ENCODE measurements at places on chromosomes 13 and 19.

DNA sequence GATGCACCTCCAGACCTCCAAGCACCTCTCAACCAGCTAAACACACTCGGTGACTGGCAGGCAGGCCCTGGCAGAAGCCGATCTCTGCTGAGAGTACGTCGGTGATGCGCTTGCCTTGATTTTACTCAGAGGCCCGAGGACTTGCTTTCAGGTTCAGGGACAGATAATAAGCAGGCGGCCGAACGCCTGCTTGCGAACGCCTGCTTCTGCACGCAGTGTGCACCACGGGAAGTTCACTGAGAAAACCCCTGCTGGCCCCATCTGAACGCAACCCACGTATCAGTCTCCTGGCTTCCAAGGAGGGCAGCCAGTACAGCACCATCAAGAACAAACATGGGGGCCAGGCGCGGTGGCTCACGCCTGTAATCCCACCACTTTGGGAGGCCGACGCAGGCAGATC is 108.0 kb downstream of the STK24 start:
- no peak for DNase-seq

GRCh38 chr13:98515818-98516465 is 61.0 kb downstream of the STK24 start:
- DNase-seq, result no peak

- no peak for DNase-seq
Observed at GRCh38 chr19:32471095-32471494, 65.5 kb downstream of the DPY19L3 start.

DNA sequence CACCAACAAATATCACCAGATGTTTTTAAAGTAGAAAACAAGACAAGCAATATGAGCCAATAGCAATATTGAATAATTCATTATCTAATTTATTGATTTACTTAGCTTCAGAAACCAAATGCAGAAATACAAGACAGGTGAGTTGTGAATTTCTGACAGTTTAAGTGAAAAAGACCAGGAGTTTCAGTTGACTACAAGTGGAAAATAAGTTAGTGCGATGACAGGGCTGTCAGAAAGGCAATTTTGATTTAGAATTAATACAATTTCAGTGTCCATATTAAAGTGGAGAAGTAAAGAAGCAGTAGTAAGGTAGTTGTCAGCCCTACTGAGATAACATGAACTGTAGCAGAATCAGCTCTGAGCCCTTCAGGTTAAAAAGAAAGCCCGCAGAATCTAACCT is 1066.7 kb upstream of the ATXN8OS start:
- DNase-seq, result no peak

DNA sequence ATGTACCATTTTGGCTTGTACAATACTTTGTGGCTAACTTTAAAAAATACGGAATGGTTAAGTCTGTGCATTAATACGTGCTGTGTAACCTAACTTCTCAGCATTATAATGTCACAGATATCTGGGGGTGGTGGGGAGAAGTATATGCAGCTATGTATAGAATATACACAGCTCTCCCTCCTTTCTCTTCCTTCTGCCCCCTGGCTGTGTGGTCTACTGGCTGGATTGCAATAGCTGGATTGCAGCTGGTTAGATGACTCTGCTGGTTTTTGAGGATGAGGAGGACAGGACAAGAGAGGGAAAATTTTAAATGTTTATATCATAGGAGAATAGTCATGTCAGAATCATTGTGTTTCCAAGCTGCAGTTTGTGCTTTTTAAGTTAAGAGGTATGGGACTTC is 9.7 kb downstream of the RNASEH2B start:
- DNase-seq, result no peak

GRCh38 chr13:75331792-75332349 is 150.1 kb downstream of the TBC1D4 start:
- DNase-seq, result no peak

Measured in NCI-H226 (cell line).